ENCODE measurements at places on chromosomes 13 and 19. TPM values are rescaled to one million over a fixed set of nuclear protein-coding genes. Genes with fewer than 3 reads are reported as not detected.
A peak's percentile ranks its signal among the peaks of the same experiment; 100 is the strongest.

SIGLEC7 gene
- 11.0 TPM for total RNA-seq

KCNRG gene
- total RNA-seq, result 1.5 TPM

PSG2 gene
- not detected for total RNA-seq

ONECUT3 gene
- total RNA-seq, result not detected

GFY gene
- not detected for total RNA-seq

RFPL4AL1 gene
- not detected for total RNA-seq

ZSCAN22 gene
- total RNA-seq, result 4.0 TPM

ZNF600 gene
- total RNA-seq, result 13.1 TPM

DNA sequence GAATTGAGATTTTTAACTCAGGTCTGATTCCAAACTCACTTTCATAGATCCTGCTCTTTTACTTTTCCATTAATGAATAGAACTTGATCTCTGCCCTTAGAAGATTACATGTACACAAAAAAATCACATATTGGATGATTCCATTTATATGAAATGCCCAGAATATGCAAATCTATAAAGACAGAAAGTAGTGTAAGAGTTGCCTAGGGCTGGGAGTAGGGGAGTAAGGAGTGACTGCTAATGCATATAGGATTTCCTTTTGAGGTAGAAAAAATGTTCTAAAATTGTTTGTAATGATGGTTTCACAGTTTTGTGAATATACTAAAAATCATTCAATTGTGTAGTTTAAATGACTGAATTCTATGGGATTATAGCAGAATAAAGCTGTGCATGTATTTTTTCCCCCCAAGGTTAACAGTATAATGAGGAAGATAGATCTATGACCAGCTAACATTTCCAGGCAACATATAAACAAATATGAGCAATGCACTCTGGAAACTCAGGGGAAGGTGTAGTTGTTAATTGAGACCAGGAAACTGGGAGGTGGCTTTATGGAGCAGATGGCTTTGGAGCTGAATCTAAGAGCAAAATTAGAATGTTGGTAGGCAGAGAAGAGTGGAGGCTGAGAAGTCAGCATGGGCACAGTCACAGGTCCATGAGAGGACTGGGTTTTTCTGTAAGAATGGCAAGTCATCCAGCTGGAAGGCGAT lies 41.4 kb downstream of the LACC1 start:
- H3K27ac ChIP-seq, result no peak overlapping the region
- H3K4me3 ChIP-seq, result no peak overlapping the region
- H3K4me1 ChIP-seq, result no peaks in the 10 kb centered on the region
- DNase-seq, result no peak
- H3K27me3 ChIP-seq, result no peaks in the 10 kb centered on the region
- no peaks in the 10 kb centered on the region for H3K36me3 ChIP-seq

- no peak overlapping the region for H3K4me3 ChIP-seq
- no peaks in the 10 kb centered on the region for H3K27me3 ChIP-seq
- no peak overlapping the region for H3K27ac ChIP-seq
- H3K36me3 ChIP-seq, result no peaks in the 10 kb centered on the region
- no peak for DNase-seq
Observed at GRCh38 chr13:87208636-87209035, 462.5 kb upstream of the SLITRK5 start.

DNA sequence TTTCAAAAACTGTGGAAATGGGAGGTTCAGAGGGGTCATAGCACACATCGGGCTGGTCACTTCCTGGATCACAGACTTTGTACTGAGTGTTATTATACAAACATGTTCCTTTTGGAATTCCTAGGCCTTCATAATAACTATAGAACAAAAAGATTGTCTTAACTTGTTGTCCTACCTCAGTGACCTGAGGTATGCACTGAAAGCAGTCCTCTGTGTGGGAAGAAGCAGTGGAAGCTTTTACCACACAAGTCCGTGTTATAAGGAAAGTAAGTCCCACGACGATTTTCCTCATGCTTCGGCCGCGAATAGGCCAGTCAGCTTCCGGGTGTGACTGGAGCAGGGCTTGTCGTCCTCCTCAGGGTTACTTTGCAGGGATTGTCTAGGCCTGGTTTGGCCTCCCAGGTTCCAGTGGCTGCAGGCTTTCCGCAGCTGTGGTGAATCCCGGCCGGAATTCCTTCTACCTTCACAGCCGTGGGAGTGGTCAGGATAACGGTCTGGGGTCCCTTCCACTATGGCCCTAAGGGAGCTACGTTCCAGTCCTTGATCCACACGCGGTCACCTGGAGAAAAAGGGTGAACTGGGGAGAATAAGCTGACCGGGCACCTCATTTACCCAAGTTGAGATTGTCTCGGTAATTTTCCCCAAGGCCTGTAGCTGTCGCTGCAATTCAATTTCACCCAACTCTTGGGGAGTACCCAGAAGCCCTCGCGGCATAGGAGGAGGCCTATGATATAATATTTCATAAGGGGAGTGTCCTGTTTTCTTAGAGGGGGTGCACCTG lies 16.0 kb downstream of the NAPSA start:
- peaks cover 6% of the 10 kb centered on the region for H3K4me1 ChIP-seq
- no peaks in the 10 kb centered on the region for H3K36me3 ChIP-seq
- H3K4me3 ChIP-seq, result no peak overlapping the region
- no peaks in the 10 kb centered on the region for H3K27me3 ChIP-seq
- DNase-seq, result peak; percentile 29

GRCh38 chr13:112521073-112521685 lies 66.8 kb downstream of the TUBGCP3 start:
- no peak overlapping the region for H3K4me3 ChIP-seq
- no peaks in the 10 kb centered on the region for H3K27me3 ChIP-seq
- no peaks in the 10 kb centered on the region for H3K4me1 ChIP-seq
- no peak overlapping the region for H3K27ac ChIP-seq
- H3K36me3 ChIP-seq, result peaks cover 81% of the 10 kb centered on the region

DNA sequence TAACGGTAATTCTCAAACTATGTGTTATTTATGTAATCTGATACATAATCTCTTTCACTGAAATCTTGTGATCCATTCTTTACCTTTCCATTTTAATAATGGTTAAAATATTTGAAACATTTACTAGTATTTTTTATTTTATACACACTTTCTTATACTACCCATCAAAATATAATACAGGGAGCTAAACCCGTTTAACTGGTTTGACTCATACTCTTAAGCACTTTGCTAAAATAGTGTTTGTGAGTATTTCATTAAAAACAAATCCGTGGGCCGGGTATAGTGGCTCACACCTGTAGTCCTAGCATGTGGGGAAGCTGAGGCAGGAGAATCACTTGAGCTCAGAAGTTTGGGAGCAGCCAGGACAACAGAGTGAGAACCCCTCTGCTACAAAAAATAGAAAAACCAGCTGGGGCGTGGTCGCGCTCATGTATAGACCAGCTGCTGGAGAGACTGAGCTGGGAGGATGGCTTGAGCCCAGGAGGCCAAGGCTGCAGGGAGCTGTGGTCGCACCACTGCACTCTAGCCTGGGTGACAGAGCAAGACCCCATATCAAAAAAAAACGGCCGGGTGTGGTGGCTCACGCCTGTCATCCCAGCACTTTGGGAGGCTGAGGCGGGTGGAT lies 43.8 kb upstream of the DCUN1D2 start:
- no peak overlapping the region for H3K4me3 ChIP-seq
- no peak overlapping the region for H3K27ac ChIP-seq
- no peaks in the 10 kb centered on the region for H3K27me3 ChIP-seq
- DNase-seq, result peak; percentile 21
- no peaks in the 10 kb centered on the region for H3K4me1 ChIP-seq
- peaks cover 31% of the 10 kb centered on the region for H3K36me3 ChIP-seq

GRCh38 chr19:46639358-46640182 lies 3.6 kb upstream of the GNG8 start:
- H3K4me1 ChIP-seq, result peaks cover 18% of the 10 kb centered on the region
- peaks cover 12% of the 10 kb centered on the region for H3K27me3 ChIP-seq
- DNase-seq, result peak; percentile 77
- H3K36me3 ChIP-seq, result no peaks in the 10 kb centered on the region
- H3K27ac ChIP-seq, result peak overlapping the region; percentile 51
- H3K4me3 ChIP-seq, result peak overlapping the region; percentile 41

DNA sequence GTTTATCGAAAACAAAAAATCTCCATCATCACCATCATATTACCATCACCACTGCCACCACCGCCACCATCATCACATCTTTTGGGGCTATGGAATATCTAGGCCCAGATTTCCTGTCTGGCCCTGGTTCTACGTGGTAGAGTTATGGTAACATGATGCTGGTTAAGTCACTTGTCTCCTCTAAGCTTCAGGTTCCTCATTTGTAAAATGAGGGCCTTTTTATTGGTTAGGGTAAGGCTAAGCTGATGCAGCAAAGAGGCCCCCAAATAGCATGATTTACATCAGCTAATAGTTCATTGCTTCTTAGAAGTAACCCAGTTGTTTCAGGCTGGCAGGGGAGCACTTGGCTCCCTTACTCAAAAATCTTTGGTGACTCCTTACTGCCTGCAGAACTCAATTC lies 37.9 kb downstream of the PCDH8 start:
- no peak for DNase-seq
- no peak overlapping the region for H3K4me3 ChIP-seq
- H3K36me3 ChIP-seq, result no peaks in the 10 kb centered on the region

- no peak for DNase-seq
- no peak overlapping the region for H3K27ac ChIP-seq
- H3K4me3 ChIP-seq, result no peak overlapping the region
- H3K4me1 ChIP-seq, result no peaks in the 10 kb centered on the region
- no peaks in the 10 kb centered on the region for H3K36me3 ChIP-seq
- no peaks in the 10 kb centered on the region for H3K27me3 ChIP-seq
Observed at GRCh38 chr13:94196413-94196812, 283.1 kb downstream of the DCT start.

- no peaks in the 10 kb centered on the region for H3K4me1 ChIP-seq
- H3K4me3 ChIP-seq, result no peak overlapping the region
- H3K27me3 ChIP-seq, result no peaks in the 10 kb centered on the region
- no peak for DNase-seq
Observed at GRCh38 chr19:36093146-36093662, 17.7 kb upstream of the OVOL3 start.

- no peak for DNase-seq
- peak overlapping the region; percentile 45 for H3K4me3 ChIP-seq
- H3K27me3 ChIP-seq, result no peaks in the 10 kb centered on the region
- peaks cover 5% of the 10 kb centered on the region for H3K4me1 ChIP-seq
- H3K36me3 ChIP-seq, result no peaks in the 10 kb centered on the region
Observed at GRCh38 chr13:71290963-71291841, 575.8 kb downstream of the DACH1 start.

All from upper lobe of right lung (tissue), 1 donor.